A549 (cell line): ENCODE measurements at places on chromosomes 1 and 21. TPM values are rescaled to one million over a fixed set of nuclear protein-coding genes. Genes with fewer than 3 reads are reported as not detected.

GRCh38 chr1:37763791-37764413 lies 1.0 kb downstream of the EPHA10 start:
- DNase-seq: no peak

GRCh38 chr1:175353066-175353465 lies 160.5 kb upstream of the KIAA0040 start:
- no peak for DNase-seq

GRCh38 chr1:85616364-85616705 lies 35.8 kb downstream of the CCN1 start:
- no peak for DNase-seq

GRCh38 chr21:34935898-34936297 lies 113.2 kb downstream of the RUNX1 start:
- no peak for DNase-seq

GRCh38 chr1:55155522-55155921 lies 59.6 kb downstream of the USP24 start:
- no peak for DNase-seq

DNA sequence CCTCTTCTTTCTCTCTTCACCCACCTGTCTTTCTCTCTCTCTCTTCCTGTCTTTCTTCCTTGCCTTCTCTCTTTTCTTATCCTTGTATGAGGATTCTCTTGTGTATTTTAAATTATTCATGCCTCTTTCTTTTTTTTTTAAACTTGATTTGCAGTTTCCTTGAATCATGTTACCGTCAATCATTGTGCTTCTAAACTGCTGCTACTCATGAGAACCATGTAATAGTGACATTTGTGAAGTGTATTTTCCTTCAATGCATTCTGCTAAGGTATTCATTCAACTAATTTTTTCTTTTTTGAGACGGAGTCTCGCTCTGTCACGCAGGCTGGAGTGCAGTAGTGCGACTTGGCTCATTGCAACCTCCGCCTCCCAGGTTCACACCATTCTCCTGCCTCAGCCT lies 539.1 kb upstream of the BRINP3 start:
- no peak for DNase-seq

DNA sequence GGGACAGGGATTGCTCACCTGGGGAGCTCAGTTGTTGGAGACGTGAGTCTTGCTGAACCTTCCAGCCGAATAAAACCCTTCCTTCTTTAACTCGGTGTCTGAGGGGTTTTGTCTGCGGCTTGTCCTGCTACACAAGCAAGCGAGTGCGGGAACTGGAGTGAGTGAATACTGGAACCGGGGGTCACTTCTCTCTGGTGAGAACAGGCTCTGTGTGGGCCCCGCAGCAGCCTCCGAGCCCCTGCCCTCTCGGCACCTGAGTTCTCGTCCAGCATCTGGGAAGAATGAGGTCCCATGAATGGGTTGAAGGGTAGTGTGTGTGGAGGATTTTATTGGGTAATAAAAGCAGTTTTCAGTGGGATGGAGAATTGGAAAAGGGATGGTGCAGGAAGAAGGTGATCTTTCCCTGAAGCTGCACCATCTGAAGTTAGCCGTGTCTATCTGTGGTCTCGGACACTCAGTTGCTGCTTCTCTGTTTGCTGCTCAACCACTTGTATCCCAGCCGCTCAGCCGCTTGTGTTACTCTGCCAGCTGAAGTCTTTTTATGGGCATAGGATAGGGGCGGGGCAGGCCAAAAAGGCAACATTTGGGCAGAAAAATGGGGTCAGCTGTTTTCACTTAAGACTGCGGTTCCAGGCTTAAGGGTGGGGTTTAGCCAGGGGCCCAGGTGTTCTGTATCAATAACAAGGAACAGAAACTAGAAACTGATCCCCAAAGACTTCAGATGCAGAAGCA lies 450.6 kb upstream of the CAMK1G start:
- no peak for DNase-seq

- no peak for DNase-seq
Measured at GRCh38 chr1:179826626-179827280, 50.9 kb downstream of the TOR1AIP2 start.

GRCh38 chr1:219940707-219941106 lies 12.3 kb upstream of the SLC30A10 start:
- no peak for DNase-seq

DNA sequence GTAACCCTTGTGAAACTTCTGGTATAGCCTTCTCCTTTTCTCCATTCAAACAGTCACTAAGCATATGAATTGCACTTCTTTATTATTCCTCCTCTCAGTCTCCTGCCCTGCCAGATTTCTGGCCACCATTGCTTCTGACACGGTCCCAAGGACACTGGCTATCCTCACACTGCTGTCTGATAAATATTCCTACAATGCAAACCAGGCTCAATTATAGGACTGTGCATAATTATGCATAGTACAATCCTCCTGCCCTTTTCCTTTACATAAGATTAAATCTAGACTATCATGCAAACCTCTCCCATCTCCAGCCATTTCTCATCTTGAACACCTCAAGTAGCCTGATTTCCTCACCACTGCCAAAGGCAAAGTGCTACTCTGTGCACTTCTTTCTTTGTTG lies 704.3 kb upstream of the ADAMTS5 start:
- no peak for DNase-seq

- DNase-seq: no peak
Measured at GRCh38 chr1:241299347-241299746, 57.7 kb downstream of the RGS7 start.

DNA sequence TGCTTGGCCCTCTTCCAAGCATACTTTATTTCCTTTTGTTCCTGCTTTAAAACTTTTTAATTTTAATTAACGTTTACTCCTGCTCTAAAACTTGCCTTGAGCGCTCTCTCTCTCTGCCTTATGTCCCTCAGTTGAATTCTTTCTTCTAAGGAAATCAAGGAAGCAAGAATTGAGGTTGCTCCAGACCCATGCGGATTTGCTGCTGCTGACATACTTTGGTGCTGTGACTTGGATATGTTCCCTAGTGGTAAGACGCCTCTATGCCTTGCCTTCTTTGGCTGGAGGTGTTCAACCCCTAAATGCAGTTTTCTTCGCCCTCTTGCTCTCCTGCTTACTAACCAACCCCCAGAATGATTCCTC lies 148.1 kb downstream of the ADSS2 start:
- no peak for DNase-seq

GRCh38 chr1:203046984-203047630 lies 20.8 kb downstream of the PPFIA4 start:
- DNase-seq: peak; percentile 33

GRCh38 chr1:156148216-156148615 lies 5.2 kb upstream of the SEMA4A start:
- DNase-seq: no peak

GRCh38 chr1:37537378-37537777 lies 16.7 kb downstream of the SNIP1 start:
- no peak for DNase-seq

- DNase-seq: no peak
Measured at GRCh38 chr1:116333171-116334014, 39.7 kb upstream of the ATP1A1 start.

DNA sequence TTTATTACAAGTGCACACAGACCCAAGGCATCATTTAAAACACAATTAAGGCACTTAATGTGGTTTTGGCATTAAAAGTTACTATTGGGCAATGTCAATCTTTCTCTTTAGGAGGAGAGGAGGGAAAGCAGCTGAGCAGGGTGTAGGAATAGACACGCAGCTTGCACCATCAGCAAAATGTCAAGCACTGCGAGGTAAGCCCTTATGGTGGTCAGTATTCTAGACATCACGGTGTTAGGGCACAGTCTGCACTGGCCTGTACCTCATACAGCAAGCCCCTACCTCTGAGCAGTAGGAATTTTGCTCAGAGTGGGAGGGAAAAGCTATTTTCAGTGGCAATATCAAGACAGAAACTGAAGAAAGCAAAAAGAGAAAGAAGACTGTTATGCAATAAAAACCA lies 62.0 kb upstream of the ESRRG start:
- no peak for DNase-seq

DNA sequence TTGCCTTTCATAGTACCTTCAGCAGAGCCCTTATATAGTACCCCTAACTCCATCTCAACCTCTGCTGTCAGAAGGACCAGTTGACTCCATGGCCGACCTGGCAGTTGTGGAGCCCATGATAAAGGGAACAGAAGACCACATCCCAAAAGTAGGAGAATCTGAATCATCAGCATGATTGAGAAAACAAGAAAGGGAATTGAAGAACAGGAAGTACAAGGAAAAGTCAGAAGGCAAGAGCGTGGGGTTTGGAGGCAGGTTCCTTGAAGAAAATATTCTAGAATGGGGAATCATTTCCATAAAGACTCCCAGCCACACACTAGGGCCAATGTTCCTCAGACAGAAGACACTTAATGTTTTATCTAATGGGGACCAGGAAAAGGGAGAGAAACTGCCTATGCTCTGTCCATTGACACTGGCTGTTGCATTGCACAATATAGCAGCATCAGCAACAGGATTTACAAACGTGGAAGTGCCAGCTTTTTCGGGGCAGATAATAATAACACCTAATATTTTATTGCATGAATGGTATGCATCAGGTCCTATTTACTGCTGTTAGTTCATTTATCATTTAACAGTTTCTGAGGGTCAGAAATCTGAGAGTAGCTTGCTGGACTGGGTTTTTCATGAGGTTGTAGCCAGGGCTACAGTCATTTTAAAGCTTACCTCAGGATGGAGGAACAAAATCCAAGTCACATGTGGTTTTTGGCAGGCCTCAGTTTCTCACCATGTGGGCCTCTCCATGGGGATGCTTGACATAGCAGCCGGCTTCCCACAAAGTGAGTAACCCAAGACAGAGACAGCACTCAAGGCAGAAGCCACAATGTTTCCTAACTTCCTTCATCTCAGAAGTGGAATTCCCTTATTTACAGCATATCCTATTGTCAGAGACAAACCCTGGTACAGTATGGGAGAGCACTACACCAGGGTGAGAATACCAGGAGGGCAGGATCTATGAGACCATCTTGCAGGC lies 483.4 kb downstream of the PLPP3 start:
- no peak for DNase-seq

- no peak for DNase-seq
Measured at GRCh38 chr1:51425955-51426354, 93.1 kb downstream of the EPS15 start.

- no peak for DNase-seq
Measured at GRCh38 chr1:225749706-225750105, 27.9 kb upstream of the SRP9 start.

GRCh38 chr21:45512626-45513002 lies 29.6 kb downstream of the SLC19A1 start:
- no peak for DNase-seq

- no peak for DNase-seq
Measured at GRCh38 chr1:44086692-44087474, 31.7 kb upstream of the KLF17 start.

The SPATA21 gene
- 0.09 to 0.12 TPM (median 0.10 TPM) in 3 replicates for polyA plus RNA-seq

The PTPN7 gene
- not detected in 3 replicates for polyA plus RNA-seq

The KRTAP21-2 gene
- not detected in 3 replicates for polyA plus RNA-seq

The WNT9A gene
- polyA plus RNA-seq: 1.2 TPM in 3 replicates

The SIPA1L2 gene
- 6.0 to 6.7 TPM (median 6.6 TPM) in 3 replicates for polyA plus RNA-seq

The SAMD11 gene
- 32.9 to 52.8 TPM (median 46.2 TPM) in 3 replicates for polyA plus RNA-seq

The PRRX1 gene
- polyA plus RNA-seq: not detected in 3 replicates

The CFHR1 gene
- 0.63 to 0.79 TPM (median 0.71 TPM) in 3 replicates for polyA plus RNA-seq

The ODF2L gene
- polyA plus RNA-seq: 10.0 to 10.7 TPM (median 10.7 TPM) in 3 replicates

The ATAD3C gene
- polyA plus RNA-seq: not detected in 3 replicates

The VANGL2 gene
- polyA plus RNA-seq: 2.9 to 4.2 TPM (median 4.1 TPM) in 3 replicates

The AGBL4 gene
- polyA plus RNA-seq: not detected in 3 replicates

The CFHR4 gene
- polyA plus RNA-seq: not detected in 3 replicates

The GJA9 gene
- 0.05 TPM in 1 of 3 replicates, not detected in the others for polyA plus RNA-seq

The HES5 gene
- polyA plus RNA-seq: not detected in 3 replicates
